ENCODE measurements at places on chromosomes 2 and 18.

DNA sequence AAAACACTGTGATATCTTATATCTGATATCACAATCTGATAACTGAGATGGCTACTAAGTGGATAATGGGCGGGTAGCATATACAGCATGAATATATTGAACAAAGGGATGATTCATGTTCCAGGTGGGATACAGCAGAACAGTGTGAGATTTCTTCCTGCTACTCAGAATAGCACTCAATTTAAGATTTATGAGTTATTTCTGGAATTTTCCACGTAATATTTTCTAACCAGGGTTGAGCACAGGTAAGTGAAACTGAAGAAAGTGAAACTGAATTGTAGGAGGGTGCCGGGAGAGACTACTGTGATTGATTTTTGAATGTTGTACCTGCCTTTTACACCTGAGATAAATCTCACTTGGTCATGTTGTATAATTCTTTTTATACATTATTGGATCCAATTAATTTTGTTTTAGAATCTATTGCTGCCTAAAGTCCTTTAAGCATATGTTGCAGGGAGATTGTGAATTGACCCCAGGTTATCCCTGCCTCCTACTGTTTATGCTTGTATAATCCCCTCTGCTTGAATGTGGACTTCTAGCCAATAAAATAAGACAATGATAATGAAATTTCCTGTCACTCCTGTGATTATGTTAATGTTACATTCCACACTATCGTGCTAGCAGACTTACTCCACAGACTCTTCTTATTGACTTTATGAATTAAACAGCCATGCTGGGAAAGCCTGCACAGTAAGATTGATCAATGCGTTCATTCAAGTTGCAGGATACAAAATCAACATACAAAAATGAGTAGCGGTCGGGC lies 67.6 kb upstream of the RBBP8 start:
- H3K27me3 ChIP-seq, result peaks cover 12% of the 10 kb centered on the region
- no peak overlapping the region for H3K27ac ChIP-seq
- H3K4me1 ChIP-seq, result no peaks in the 10 kb centered on the region
- no peak for DNase-seq
- H3K36me3 ChIP-seq, result no peaks in the 10 kb centered on the region

DNA sequence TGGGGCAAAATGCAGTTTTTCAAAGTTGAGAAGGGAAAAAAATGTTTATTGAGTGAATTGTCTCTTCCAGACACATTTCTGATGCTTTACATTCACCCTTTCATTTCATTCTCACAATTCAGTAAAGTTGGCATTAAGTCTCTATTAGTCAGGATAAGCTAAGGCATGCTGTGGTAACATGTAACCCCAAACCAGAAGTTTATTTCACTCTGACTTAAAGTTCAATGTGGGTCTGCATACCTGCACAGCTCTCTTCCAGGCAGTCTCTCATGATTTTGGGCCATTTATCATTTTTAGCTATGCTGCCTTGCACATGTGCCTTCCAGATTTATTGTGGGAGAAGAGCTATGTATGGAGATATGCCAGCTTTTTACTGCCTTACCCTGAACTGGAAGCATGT lies 48.0 kb downstream of the DDX18 start:
- H3K4me1 ChIP-seq, result no peaks in the 10 kb centered on the region
- H3K27ac ChIP-seq, result no peak overlapping the region
- no peaks in the 10 kb centered on the region for H3K36me3 ChIP-seq
- no peak overlapping the region for H3K4me3 ChIP-seq
- peaks cover 7% of the 10 kb centered on the region for H3K27me3 ChIP-seq
- DNase-seq, result no peak

DNA sequence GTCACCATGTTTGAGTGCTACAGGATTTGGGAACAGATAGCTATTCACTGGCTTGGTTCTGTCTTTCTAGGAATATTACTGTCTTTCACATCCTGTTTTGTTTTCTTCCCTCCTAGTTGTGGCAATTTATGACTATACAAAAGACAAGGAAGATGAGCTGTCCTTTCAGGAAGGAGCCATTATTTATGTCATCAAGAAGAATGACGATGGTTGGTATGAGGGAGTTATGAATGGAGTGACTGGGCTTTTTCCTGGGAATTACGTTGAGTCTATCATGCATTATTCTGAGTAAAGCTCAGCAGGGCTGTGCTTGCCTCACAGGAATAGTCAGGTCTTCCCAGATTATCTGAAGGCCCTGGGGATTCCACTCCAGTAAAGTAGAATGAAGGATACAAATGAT lies 98.9 kb downstream of the ABI2 start:
- H3K27me3 ChIP-seq, result no peaks in the 10 kb centered on the region
- DNase-seq, result peak; percentile 29
- peaks cover 5% of the 10 kb centered on the region for H3K36me3 ChIP-seq
- H3K27ac ChIP-seq, result no peak overlapping the region
- H3K4me1 ChIP-seq, result peaks cover 14% of the 10 kb centered on the region

DNA sequence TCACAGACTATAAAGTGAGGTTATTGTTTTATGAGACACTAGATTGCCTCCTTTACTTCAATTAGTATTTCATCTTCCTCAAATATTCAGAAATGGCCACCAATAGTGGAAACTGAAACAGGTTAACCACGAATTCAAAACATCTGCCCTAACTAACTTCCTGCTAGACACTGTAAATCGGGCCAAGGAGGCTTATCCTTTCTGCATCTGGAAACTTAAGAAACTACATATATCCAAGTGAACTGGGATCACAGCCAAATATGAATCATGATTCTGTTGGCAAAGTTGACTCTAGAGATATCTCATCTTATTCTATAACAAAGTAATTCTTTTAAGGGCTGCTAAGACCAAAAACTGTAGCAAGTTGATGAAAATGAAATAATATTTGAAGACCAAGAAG lies 136.6 kb upstream of the ZC3H15 start:
- H3K4me3 ChIP-seq, result no peak overlapping the region
- DNase-seq, result peak; percentile 91
- no peaks in the 10 kb centered on the region for H3K36me3 ChIP-seq
- H3K27ac ChIP-seq, result no peak overlapping the region
- H3K27me3 ChIP-seq, result no peaks in the 10 kb centered on the region

GRCh38 chr2:106342831-106343251 lies 125.4 kb downstream of the RGPD3 start:
- H3K27ac ChIP-seq, result no peak overlapping the region
- H3K27me3 ChIP-seq, result no peaks in the 10 kb centered on the region
- no peak overlapping the region for H3K4me3 ChIP-seq
- no peak for DNase-seq
- H3K36me3 ChIP-seq, result no peaks in the 10 kb centered on the region

DNA sequence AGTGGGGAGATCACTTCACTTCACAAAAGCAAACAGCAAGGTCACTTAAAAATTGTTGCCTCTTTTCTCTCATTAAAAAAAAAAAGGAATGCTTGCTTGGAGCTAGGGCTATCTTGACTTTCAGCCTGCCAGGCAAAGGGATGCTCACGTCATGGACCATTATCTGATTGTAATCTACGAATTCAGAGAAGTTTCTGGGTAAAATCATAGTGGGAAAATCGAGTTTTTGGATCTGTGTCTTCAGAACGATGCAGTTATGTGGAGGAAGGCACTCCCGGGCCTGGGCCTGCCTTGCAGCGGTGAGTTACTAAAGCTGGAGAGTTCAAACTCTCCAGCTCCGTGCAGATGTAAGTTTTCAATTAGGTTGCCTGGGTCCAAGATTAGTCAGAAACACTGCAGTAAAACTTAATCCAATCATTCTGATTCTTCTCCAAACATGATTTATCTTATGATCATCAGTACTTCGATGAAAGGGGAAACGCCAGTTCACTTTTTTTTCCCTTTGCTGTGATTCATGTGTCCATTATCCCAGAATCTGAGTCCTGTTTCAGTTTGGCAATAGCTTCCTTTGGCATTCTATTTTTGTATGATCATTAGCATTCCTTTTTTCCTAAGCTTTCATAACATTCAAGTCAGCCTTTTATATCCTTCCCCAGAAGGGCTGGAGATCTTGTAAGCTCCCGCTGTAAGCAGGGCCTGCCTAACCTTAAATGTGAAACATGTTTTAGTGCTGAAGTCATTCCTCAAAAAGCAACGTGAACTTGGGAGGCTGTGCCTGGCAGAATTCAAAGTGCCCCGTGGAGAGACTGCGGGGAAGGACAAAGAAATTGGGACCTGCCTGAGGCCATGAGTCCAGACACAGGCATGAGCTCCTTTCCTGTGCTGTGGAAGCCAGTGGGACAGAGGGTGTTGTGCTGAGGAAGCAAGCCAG lies 119.3 kb upstream of the TWIST2 start:
- no peaks in the 10 kb centered on the region for H3K36me3 ChIP-seq
- H3K27ac ChIP-seq, result no peak overlapping the region
- no peaks in the 10 kb centered on the region for H3K4me1 ChIP-seq
- H3K27me3 ChIP-seq, result no peaks in the 10 kb centered on the region
- DNase-seq, result no peak
